Thymus (tissue), 14 donors: ENCODE measurements at places on chromosomes 12 and 14. TPM values are rescaled to one million over a fixed set of nuclear protein-coding genes. Genes with fewer than 3 reads are reported as not detected.

- no peak for DNase-seq
Observed at GRCh38 chr14:67389811-67390534, 22.0 kb downstream of the PLEK2 start.

GRCh38 chr12:6791931-6792520, 2.7 kb downstream of the CD4 start:
- no peak for DNase-seq

- DNase-seq, result no peak
Observed at GRCh38 chr12:4833524-4833923, 76.2 kb upstream of the KCNA1 start.

DNA sequence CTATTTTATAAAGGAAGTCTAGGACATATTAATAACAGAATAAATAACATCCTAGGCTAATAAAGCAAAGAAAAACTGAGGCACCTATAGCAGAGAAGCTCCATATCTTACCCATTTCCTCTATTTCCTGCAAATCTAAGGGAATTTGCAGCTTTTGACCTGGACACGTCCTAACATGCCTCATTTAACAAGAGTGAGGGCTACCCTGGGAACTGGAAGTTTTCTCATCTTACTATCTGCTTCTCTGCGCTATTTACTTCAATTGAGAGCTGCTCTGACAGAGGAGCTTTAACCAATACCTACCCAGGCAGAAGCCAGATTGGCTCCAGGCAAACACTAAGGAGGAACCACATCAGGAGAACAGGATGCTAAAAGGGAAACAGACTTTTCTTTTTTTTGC, 5.7 kb downstream of the YBX3 start:
- no peak for DNase-seq

GRCh38 chr12:82174383-82174782, 183.8 kb downstream of the CCDC59 start:
- DNase-seq, result no peak

DNA sequence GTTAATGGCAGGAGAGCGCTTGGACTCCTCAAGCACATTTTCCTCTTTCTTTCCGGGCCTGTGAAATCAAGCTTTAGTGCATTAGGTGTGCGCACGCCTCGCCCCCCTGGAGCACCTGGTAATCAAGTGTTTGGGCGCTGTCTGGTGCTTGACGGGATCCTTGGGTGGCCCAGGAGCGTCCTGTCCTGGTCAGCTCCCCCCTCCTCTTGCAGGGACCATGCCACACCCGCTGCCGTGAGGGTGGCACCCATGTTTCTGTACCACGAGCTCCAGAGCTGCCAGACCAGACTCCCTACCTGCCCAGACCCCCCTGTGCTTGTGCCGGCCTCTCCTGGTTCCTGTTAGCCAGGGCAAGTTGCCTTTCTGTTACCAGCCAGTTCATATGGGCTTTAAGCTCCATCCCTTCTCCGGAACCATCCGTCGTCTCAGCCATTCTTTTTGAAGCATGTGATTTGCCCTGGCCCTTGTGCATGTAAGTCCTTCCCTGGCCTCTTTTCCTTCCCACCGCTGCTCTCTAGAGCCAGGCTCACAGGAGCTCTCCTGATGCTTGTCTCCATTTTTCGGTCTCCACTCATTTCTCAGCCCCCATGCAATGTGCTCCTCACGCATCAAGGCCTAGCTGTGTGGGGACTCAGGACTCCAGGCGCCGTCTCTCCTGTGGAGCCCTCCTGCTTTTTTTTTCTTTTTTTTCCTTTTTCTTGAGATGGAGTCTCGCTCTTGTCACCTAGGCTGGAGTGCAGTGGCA, 66.1 kb downstream of the EP400 start:
- DNase-seq, result no peak

DNA sequence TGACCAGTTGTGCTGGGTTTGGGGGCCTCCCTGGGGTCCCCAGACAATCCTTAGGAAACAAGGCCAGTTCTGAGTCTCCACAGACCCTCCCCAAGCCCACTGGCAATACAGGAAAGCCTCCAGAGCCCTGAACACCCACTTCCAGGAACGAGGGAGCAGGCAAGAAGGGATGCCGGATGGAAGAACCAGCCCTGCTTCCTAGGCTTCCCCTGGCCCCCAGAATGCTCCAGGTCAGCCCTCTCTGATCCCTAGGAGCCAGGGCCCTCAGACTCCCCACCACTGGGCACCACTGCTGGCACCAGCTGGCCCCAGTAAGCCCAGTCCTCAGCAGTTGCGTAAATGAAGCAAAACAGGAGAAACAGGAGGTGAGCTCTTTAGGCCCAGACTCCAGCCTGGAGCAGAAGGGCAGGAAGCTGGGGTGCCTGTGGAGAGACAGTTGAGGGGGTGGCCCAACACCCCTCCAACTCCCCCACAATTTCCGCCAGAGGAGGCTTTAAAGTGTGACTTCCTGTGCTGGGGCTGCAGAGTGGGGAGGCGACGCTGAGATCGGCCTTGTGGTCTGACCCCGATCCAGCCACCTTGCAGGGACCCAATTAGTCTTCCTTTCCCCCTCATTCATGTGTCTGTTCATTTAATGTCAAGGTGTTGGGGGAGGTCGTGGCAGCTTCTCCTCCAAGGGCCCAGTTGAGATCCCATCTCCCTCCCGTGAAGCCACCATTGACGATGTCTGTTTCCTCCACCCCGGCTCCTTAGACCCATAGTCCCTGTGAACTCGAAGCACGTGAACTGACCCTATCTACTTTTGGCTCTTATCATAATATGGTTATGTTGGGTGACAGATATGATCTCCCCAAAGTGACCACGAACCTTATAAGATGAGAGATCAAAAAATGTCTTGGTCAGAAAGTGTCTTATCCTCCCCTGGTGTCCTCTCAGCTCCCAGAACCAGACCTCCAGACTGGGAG, 4.7 kb downstream of the TNFRSF1A start:
- peak; percentile 64 for DNase-seq

Gene NID2
- 2.5 TPM for polyA plus RNA-seq

Gene PLXNC1
- polyA plus RNA-seq, result 3.7 TPM

Gene FAM181A
- polyA plus RNA-seq, result 0.11 TPM

Gene HOXC12
- 0.07 TPM for polyA plus RNA-seq

Gene PRB2
- polyA plus RNA-seq, result 0.94 TPM

Gene FGFR1OP2
- polyA plus RNA-seq, result 52.4 TPM
